ENCODE measurements at places on chromosomes 7 and 10. TPM values are rescaled to one million over a fixed set of nuclear protein-coding genes. Genes with fewer than 3 reads are reported as not detected.

The ACHE gene
- total RNA-seq = not detected

The SLC35G1 gene
- total RNA-seq = 5.8 TPM

The ASZ1 gene
- total RNA-seq = not detected

The HBP1 gene
- total RNA-seq = 36.3 TPM

The GARIN1A gene
- 1.1 TPM for total RNA-seq

The HTRA1 gene
- 22.7 TPM for total RNA-seq

The ANKRD30A gene
- 7.1 TPM for total RNA-seq

The GPER1 gene
- total RNA-seq = 0.30 TPM

The DRGX gene
- total RNA-seq = not detected

The PPP1R3C gene
- not detected for total RNA-seq
